ENCODE measurements at places on chromosomes 11 and 22.

DNA sequence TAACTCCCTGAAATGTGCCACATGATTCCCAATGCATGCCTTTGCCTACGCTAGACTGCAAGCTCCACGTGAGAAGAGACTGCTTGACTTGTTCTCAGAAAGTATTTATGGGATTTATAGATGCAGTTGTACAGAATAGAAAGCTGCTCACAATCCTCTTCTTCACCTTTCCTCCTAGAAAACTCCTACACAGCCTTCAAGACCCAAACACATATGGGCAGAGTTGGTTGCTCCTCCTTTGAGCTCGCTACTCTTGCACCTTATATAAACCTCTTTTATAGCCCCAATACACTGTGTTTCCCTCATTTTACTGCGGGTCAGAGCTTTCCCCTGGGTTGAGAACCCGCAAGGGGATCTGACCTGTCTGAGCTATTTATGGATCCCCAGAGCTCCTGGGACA is 16.4 kb downstream of the C1QTNF6 start:
- DNase-seq = no peak

DNA sequence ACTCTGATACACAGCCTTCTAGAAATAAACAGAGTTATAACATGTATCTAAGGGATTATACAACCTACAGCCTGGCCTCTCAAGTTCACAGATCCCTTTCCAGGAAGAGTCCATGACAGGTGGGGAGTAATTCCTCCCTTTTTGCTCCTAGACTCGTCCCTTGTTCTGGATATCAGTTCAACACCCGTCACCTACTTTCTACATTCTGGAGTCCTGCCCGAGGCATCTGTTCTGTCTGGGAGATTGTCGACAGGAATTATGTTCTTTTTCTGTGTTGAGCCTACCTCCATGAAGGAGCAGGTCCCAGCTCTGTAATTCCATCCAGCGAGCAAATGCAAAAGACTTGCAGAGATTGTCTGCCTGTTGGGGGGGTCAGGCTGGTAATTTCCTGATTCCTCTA is 224.6 kb upstream of the NTM start:
- DNase-seq = no peak

GRCh38 chr11:61815790-61816735 is 740 bp downstream of the FADS1 start:
- DNase-seq = peak; percentile 54

DNA sequence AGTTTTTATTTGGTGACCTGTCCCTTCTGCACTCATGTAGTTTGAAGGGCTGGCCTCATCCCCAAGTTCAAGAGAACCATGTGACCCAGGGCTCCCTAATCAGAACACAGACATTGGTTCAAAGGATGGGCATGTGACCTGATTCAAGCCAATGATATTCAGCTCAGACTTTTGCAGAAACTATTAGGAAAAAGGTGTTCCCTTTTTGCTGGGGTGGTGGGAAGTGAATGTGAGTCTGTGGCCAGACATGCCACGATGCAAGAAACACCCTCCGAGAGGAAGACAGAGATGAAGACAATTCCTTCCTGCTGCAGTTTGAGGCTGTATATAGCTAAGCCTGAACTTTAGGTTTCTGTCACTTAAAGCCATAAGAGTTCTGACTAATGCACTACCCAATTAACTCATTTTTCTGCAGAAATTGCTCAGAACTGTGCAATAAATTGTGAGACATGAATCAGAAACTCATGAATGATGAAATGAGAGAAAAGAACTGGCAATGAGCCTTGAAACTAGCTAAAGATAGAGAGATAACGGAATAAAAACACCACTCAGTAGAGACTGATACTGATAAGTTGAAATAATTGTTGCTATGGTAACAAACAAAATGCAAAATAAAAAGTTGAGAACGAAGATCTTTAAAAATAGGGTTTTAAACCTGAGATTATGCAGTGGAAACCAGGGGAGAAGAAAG is 9.2 kb upstream of the MAPK1 start:
- DNase-seq = no peak

DNA sequence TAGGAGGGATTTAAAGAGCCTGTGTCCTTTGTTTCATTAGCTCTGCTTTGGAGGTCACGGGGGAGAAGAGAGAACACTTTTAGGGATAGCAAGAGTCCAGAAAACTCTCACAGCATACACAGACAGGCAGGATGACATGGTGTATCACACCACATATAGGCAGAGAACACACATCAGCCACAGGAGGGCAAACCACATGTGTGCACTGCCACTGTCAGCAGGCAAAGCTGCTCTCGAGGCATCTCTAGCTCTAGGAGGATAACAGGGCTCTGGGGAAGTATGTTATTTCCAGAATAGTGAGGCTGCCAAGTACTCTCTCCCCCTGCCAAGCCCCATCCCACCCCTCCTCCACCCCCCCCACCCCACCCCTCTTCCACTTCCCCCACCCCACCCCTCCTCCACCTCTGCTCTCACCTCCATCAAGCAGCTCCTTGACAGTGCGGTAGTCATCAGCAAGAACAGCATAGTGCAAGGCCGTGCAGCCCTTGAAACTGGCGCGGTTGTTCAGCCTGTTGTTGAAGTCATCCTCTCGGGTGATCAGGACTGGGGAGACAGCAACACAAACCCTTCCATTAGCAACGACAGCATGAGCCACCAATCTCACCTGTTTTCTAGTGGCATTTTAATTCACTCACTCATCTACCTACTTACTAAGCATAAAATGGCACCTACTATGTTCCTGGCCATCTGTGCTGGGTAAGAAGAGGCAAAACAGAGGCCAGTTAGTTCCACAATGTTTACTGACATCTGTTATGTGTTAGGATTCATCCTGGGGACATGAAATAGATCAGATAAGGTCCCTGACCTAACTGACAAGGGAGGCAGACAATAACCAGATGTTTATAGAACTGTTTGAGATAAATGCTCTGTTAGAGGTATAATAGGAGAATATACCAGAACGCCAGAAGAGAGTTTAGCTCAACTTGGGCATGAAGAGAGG is 75.6 kb downstream of the CLPB start:
- DNase-seq = no peak

DNA sequence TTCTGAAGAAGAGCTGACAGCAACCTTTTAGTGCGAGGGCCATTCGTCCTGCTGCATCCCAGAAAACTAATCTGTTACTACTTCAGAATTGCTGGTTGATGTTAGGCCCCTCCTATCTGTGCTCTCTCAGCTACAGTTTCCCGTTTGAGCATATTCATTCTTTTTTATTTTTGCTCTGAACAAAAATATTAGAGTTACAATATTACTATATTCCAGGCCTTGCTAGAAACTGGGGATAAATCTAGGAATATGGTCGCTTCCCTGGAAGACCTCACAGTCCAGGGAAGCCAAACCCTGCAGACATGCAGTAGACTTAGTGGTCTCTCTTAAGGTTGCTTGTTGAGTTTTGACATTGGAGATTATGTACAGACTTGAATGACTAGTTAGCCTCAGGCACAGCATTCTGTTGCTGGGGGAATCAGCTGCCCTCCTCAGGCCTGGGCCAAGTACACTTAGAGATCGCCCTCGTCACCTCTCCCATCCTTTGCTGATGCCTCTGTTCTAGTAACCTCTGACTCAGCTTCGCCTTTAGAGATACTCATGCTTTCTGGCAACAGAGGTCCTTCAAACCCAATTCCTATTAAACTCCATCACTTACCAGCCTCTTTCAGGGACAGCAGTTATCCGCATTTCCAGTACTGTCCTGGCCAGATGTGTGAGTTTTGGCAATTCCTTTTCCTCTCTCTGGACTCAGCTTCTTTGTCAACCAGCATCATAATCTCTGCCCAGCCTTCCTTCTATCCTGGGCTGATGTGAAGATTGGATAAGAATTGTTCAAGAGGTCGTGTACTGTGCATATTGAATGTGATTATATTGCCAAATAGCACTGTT is 698 bp upstream of the ANAPC15 start:
- no peak for DNase-seq

- no peak for DNase-seq
These were observed 406.2 kb upstream of the CADM1 start for GRCh38 chr11:115910379-115910778.

Data from activated CD4-positive, alpha-beta T cell treated with anti-CD3 and anti-CD28 coated beads for 4 hours (primary cell).